Left renal cortex interstitium (tissue), 4 donors: ENCODE measurements at places on chromosomes 6 and 20. TPM values are rescaled to one million over a fixed set of nuclear protein-coding genes. Genes with fewer than 3 reads are reported as not detected.

- no peak for DNase-seq
Observed at GRCh38 chr6:44527583-44528369, 140.3 kb downstream of the CDC5L start.

GRCh38 chr6:113651120-113651519 lies 206.0 kb upstream of the MARCKS start:
- no peak for DNase-seq

GRCh38 chr6:72819609-72820008 lies 197.7 kb downstream of the KCNQ5 start:
- no peak for DNase-seq

The RBPJL gene
- not detected for polyA plus RNA-seq

GRCh38 chr20:31490752-31491151 lies 15.7 kb downstream of the REM1 start:
- DNase-seq: no peak

- DNase-seq: no peak
Observed at GRCh38 chr6:141388666-141389065, 744.1 kb upstream of the GJE1 start.

GRCh38 chr6:142786476-142786875 lies 158.5 kb downstream of the HIVEP2 start:
- DNase-seq: no peak

- DNase-seq: no peak
Observed at GRCh38 chr6:7899101-7899888, 11.3 kb downstream of the TXNDC5 start.

DNA sequence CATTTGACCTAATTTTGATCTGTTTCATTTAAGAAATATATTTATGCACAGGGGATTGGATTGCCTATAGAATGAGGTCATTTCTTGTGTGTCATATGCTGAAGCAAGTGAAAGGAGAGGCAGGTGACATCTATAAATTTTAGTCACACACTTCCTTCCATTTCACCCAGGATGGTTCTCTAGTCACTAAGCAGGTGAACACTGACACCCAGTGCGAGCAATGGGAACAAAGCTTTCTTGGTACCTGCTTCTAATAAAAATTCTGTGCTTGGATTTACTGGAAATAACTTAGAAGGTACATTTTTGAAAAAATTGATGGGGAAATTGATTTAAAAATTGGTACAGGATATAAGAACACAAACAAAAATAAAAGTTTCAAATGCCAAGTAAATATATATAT lies 66.9 kb upstream of the MC3R start:
- DNase-seq: no peak

- DNase-seq: no peak
Observed at GRCh38 chr6:79040083-79040482, 38.0 kb downstream of the PHIP start.

DNA sequence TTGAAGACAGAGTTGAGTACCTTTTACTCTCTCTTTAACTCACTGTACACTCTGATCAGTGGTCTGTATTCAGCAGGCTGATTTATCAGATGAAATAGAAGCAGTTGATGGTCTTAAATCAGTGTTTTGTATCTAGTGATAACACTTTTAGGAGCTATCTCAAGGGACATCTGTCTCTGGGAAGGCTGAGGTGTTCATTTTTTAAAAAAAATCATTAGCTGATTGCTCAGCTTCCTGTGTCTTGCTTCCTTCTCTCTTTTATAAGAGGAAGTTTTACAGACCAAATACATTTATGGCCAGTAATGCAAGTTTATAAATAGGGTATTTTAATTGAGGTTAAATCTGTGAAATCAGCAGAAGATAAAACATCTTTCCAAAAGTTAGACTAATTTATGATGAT lies 12.0 kb upstream of the CCDC170 start:
- DNase-seq: no peak

DNA sequence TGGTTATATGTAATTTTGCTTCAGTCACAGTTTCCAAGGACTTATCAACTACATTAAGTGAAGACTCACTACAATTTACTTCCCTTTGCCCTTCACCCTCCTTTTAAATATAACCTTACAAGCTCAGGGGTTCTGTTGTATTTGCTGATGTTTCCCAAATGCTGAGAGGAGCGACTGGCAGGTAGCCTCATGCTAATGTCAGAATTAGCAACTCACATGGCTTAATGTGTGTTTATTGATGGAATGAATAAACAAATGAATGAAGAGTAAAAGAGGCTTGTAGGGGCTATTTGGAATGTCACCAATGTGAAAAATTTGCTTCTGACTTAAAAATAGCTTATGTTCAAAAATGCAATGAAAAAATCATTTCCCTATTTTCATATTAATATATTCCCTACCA lies 41.4 kb upstream of the MAP7 start:
- DNase-seq: no peak

DNA sequence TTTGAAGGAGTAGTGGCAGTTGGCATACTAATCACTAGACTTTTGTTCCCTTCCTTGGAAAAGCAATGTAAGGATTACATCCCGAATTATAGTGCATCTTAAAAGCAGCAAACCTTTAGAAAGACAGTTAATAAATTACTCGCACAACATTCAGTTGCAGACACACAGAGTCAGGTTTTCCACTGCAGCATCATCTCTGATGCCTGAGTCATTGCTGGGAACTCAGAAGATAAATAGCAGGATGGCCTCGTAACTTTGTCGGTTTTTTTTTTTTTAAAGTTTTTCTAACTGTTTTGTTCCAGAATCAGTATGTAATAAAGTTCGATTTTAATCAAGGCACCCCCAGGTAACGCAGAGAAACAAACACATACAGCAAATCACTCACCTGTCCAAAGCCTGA lies 34.3 kb downstream of the GJA10 start:
- DNase-seq: no peak

- no peak for DNase-seq
Observed at GRCh38 chr6:13846841-13847240, 32.5 kb upstream of the MCUR1 start.

DNA sequence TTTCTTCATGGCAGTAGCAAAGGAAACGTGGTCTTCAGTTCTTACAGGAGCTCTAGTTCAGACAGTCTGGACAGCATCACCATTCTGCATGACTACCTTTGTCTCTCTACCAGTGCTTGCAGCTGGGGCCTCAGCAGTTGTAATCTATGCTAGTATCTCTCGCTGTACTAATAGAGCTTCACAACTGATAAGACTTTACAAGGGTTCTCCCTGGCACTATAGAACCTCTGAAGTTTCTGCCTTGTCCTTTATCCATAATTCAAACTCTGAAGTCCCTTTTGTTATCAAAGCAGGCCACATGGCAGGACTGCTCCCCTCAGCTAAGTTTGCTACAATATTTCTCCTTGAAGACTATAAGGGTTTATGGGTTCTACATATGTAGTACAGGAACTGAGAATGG lies 842.1 kb upstream of the ADGRB3 start:
- no peak for DNase-seq

- no peak for DNase-seq
Observed at GRCh38 chr20:53013183-53013582, 41.0 kb downstream of the TSHZ2 start.

- no peak for DNase-seq
Observed at GRCh38 chr6:164929408-164929977, 379.9 kb downstream of the C6orf118 start.

- no peak for DNase-seq
Observed at GRCh38 chr20:59777814-59778575, 155.4 kb downstream of the SYCP2 start.

DNA sequence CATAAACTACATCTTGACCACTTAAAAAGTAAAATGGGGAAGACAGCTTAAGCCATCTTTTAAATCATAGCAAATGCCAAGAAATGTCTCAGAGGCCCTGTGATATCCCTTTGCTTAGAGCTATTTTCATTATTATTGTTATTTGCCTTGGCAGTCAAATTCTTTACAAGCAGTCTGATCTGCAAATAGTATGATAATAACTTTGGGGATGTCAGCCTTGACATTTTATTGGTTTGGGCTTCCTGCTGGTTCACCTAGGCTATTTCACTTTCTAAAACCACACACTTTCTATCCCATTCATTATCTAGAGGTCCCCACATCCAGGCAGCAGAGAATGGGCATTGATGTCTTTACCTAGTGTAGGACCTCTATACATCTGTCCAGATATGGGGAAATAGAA lies 125.1 kb downstream of the PDE7B start:
- no peak for DNase-seq

DNA sequence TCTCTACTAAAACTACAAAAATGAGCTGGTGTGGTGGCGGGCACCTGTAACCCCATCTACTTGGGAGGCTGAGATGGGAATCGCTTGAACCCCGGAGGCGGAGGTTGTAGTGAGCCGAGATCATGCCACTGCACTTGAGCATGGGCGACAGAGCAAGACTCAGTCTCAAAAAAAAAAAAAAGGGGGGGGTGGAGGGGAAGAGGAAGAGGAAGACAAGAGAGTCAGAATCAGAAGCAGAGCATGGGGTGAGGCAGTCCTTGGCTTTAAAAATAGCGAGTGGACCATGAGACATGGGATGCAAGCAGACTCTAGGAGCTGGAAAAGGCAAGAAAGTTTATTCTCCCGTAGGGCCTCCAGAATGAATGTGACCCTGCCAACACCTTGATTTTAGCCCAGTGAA lies 3.9 kb upstream of the SLC9A8 start:
- DNase-seq: no peak

The SPDEF gene
- 0.17 TPM for polyA plus RNA-seq

The BMP5 gene
- polyA plus RNA-seq: 2.5 TPM

- no peak for DNase-seq
Observed at GRCh38 chr6:98044791-98045470, 761.9 kb upstream of the MMS22L start.

The THBS2 gene
- 11.0 TPM for polyA plus RNA-seq

- no peak for DNase-seq
Observed at GRCh38 chr6:163310973-163311383, 103.5 kb upstream of the QKI start.

GRCh38 chr20:51553897-51554486 lies 11.5 kb upstream of the NFATC2 start:
- no peak for DNase-seq

DNA sequence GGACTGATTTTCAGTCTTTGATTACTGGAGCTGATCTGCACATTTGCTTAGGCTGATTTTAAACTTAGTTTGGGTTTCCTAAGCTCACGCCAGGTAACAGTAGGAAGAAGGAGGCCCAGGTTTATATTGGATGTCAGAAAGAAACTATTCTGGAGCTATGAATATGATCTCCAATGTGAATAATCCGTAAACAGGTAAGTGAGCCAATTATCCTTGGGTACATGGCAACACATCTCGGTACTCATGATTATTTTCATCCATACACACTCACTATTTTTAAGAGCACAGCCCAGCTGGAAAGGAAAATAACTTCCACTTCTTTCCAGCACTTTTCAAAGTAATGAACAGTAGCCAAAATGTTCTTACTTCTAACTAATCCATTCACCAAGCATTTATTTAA lies 7.0 kb downstream of the ATXN1 start:
- DNase-seq: no peak

DNA sequence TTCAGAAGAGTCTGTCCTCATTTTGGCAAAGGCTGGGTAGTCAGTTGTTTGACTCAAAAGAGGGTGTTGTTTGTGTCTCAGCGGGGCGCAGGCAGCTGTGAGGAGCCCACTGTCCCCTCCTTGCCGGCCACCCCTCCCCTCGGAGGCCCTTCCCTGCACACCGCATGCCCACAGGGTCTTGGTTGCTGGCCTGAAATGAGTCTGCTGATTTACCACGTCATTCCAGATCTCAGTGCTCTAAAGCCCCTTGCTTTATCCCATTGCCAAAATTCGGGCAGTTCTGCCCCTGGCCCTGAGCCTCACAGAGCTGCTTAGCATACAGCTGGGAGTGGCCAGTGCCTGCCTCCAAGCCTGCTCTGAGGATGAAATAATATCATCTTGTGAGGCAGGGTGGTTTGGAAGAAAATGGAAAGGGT lies 220.7 kb downstream of the UST start:
- no peak for DNase-seq

The MCUR1 gene
- 49.6 TPM for polyA plus RNA-seq

GRCh38 chr6:129501740-129502660 lies 208.0 kb downstream of the ARHGAP18 start:
- no peak for DNase-seq

DNA sequence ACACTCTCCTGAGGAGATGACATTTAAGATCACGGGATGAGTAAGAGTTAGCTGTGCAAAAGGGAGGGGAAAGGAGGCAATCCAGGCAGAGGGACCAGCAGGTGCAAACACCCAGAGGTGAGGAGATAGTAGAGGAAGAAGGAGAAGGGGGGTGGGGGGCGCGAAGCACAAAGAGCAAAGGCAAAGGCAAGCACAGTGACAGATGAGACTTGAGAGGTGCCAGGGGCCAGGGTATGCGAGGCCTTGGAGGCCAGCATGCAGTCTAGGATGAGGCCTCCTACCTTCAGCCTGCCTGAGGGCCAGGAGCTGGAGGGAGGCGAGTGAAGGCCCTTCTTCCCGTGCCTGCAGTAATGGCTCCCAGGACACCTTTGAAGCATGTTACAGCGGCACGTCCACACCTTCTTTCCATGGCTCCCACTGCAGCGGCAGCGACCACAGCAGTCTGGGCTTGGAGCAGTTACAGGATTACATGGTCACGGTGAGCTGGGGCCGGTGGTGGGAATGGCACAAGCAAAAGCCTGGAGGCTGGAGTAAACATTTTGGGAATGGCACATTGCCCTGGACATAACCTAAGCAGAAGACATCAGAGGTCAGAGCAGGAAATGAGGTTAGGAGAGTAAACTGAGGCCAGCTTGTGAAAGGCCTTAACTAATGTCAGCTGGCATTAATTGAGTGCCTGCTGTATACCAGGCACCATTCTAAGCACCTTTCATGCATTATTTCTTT lies 18.6 kb downstream of the CCM2L start:
- peak; percentile 41 for DNase-seq

DNA sequence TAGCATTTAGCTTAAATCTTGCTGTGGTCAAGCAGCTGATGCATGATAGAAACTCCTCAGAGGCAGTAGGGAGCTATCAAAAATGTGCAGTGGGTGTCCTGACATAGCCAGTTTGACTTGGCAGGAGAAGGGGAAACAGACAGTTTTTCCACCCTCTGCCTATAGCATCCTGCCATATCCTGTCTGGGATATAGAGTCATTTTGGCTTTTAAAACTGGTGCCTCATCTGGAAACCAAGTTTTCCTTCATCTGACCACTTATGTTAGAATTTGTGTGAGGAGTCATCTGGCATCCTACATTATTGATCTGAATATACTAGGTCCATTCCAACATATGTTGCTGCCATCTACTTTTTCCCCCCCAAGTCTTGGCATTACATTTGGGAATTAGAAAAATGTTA lies 284.1 kb downstream of the CD109 start:
- DNase-seq: no peak

DNA sequence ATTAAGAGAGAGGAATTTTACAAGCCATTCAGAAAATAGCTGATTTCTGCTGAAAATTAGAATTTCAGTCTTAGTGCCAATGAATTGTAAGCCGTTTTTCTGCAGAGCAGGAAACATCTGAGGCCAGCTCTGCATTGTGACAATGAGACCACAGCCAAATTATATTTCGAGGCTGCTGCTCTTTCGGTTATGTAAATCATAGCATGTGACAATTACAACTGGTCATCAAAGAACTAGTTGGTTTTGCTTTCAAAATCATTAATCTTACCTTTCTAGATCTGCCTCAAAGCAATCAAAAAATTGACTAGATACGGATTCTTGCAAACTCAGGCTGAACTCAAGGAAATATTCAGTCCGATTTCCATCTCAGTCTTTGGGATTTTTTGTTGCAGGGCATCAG lies 33.4 kb upstream of the INSM1 start:
- no peak for DNase-seq

GRCh38 chr20:11711214-11711613 lies 206.5 kb upstream of the BTBD3 start:
- no peak for DNase-seq
